ENCODE measurements at places on chromosomes 3 and 15. TPM values are rescaled to one million over a fixed set of nuclear protein-coding genes. Genes with fewer than 3 reads are reported as not detected.

DNA sequence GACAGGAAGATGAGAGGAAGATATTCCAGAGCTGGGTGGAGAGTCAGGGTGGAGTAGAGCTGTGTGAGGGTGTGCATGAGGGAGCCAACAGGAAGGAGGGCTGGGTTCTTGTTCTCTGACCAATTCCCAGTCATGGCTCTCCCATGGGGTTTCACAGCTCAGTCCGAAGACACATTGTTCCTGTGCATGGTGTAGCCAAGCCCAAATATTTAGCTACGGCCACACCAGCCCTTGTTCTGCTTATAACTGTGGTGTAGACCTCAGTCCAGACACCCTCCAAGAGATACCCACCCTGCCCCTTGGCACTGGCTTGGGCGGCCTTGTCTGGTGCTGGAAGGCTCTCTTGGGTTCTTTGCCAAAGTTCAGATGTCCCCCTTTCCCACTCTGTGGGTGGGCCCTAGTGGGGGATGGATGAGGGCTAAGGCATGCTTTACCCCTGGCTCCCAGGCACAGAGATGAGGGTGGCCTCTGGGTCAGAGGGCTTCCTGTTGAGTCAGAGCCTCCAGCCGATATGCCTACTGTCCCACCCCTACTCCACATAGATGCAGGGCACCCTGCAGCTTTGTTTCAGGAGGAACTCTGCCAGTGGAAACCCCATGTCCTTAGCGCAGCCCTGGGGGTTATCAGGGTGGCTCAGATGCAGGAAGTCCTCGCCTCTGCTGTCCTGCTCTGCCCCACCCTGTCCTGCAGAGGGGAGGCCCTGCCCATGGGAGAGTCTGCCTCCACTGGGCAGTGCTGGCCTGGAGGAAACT, 271.2 kb upstream of the CTDSPL start:
- DNase-seq, result no peak

GRCh38 chr3:53005854-53006513, 39.9 kb downstream of the SFMBT1 start:
- no peak for DNase-seq

GRCh38 chr3:34361921-34362320, 563.5 kb downstream of the PDCD6IP start:
- no peak for DNase-seq

GRCh38 chr3:10957976-10958749, 34.4 kb upstream of the SLC6A1 start:
- DNase-seq, result no peak

GRCh38 chr3:122392868-122393844, 9.2 kb downstream of the FAM162A start:
- DNase-seq, result peak; percentile 57

- no peak for DNase-seq
Measured at GRCh38 chr3:188510366-188510765, 356.4 kb downstream of the LPP start.

- no peak for DNase-seq
Measured at GRCh38 chr3:28150465-28151206, 90.8 kb upstream of the CMC1 start.

- DNase-seq, result no peak
Measured at GRCh38 chr15:25847051-25847450, 16.1 kb downstream of the ATP10A start.

DNA sequence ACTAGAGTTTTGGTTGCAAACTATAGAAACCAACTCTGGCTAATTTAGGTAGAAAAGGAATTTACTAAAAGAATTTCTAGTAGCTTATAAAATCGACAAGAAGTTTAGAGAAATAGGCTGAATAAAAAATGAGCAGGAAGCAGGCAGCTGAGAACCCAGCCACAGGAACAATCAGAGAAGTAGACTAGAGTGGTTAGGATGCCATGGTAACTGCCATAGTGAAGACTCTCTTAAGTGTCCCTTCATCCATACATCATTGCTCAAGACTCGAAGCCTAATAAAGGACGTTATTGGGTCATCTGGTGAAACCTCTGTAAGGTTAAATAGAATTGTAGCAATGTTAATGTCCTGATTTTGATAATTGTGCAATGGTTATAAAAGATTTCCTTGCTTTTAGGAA, 13.8 kb downstream of the AVEN start:
- DNase-seq, result no peak

DNA sequence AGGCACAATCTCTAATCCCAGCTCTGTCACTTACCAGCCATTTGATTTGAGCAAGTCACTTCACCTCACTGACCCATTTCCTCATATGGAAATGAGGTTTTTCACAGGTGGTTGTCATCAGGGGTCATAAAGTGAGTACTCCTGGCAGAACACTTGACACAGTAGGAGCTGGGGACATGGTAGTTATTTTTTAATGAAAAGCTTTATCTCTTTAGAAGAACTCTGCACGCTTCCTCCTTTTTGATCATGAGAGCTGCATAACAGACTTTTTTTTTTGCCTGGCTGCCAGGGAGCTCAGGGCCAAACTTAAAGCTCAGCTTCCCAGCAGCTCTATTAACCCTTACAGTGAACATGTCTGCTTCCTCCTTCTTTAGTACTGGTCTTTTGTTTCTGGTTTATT, 8.4 kb downstream of the VWA5B2 start:
- no peak for DNase-seq

- no peak for DNase-seq
Measured at GRCh38 chr3:160112996-160113395, 112.2 kb upstream of the C3orf80 start.

GRCh38 chr15:77840991-77841775, 208.5 kb upstream of the LINGO1 start:
- no peak for DNase-seq

DNA sequence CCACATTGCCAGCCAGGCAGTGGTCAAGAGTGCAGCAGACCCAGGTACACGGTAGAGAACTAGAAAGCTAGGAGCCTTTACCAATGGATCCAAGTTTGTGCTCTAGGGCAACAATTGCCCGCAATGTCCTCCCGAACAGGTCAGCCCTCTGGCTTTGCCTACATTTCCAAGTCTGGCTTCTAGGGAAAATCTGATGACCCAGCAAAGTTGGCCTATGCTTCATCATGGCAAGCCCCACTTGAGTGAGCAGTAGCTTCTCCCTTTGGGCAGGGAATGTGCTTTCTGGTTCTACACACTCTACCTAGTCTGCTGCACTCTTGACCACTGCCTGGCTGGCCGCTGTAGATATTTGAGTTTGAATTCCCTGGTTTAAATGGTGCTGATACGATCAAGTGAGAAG, 361.6 kb upstream of the NR2F2 start:
- DNase-seq, result no peak

GRCh38 chr3:21159543-21159906, 591.5 kb downstream of the ZNF385D start:
- no peak for DNase-seq

GRCh38 chr3:126441256-126441880, 34.3 kb downstream of the ZXDC start:
- DNase-seq, result no peak

GRCh38 chr3:46416125-46416810, 9.2 kb downstream of the CCRL2 start:
- no peak for DNase-seq

DNA sequence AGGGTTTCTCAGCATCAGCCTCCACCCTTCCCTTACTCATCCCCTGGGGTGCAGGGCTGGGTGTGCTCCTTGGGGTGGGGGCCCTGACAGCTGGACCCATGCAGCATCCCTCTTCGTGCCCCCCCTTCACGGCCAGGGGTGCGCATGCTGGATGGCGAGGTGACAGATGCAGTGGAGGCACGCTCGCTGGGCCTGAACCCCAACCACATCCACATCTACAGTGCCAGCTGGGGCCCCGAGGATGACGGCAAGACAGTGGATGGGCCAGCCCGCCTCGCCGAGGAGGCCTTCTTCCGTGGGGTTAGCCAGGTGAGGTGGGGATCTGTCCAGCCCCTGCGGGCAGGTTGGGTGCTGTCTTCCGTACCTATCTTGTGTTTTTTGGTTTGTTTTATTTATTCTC, 6.3 kb upstream of the FES start:
- no peak for DNase-seq

DNA sequence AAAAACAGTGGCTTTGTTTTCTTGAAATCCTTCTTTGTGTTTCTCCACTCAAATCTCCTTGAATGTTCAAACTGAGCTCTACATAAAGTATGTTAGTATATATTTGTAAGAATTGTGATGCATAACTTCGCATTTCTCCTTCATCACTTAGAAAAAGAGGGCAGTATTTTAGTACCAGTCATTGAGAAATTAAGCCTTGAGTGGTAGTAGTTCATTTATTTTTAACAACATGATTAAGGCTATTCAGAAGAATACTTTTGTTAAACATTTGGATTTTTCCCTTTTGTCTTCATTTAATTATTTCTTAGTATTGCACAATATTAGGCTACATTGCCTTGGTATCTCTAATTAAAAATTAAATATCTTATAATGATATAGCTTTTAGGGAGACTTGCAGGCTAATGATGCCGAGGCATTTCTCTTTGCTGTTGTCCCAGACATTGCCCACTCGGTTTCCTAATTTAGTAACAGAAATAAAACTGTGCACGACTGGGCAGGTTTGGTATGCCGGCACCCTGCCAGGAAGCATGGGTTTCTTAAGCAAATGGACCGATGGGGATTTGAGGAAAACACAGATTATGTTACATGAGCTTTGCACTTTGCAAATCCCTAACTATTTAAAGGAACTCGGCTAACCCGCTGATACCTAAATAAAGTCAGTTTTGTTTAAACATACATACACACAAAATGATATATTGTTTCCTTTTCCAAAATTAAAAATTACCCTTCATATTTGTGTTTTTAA, 54.7 kb downstream of the LRRC28 start:
- peak; percentile 58 for DNase-seq

DNA sequence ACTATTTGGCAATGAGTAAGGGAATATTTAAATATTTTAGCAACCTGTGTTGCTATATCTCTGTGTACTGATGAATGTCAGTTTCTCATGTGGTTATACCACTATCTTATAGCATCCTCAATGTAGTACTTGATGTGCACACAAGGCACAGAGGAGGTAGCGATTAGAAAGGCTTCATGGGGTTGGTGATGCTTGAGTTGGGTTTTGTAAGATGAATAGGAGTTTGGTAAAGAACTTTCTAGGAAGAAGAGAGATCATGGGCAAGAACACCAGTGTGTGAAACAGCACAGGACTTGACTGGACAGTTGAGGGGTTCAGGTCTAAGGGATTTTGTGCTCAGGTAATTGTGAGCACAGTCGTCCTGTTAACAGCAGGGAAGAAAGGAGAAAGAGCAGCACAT, 38.1 kb downstream of the LPP start:
- no peak for DNase-seq

GRCh38 chr3:36501616-36502015, 121.3 kb downstream of the STAC start:
- no peak for DNase-seq

GRCh38 chr15:98905963-98906711, 101.5 kb downstream of the PGPEP1L start:
- DNase-seq, result no peak

DNA sequence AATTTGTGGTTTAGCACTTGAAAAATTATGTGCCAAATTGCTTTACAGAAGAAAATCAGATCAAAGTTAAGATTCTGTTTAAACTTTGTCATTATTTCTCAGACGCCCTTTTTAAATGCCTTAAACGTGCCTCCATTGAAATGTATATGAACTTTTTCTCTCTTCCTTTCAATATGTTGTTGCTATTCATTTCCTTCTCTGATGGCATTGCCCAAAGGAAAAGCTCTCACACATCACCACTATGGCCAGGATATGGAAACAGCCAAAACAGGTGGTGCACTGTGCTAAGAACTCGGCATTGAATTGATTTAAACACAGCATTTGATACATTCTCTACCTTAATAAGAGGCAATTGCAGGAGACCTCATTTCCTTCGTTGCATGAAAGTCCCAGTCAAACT, 35.7 kb upstream of the NR2F2 start:
- no peak for DNase-seq

GRCh38 chr3:84789961-84790360, 168.8 kb upstream of the CADM2 start:
- no peak for DNase-seq

- no peak for DNase-seq
Measured at GRCh38 chr3:126944089-126944965, 38.6 kb upstream of the PLXNA1 start.

- no peak for DNase-seq
Measured at GRCh38 chr3:45868213-45868612, 18.1 kb upstream of the CCR9 start.

- no peak for DNase-seq
Measured at GRCh38 chr3:158571969-158572765, 1.2 kb downstream of the MLF1 start.

Gene GAP43
- total RNA-seq, result 5.0 TPM

Gene CHAC1
- total RNA-seq, result 2.4 TPM

Gene CCR9
- total RNA-seq, result not detected

Gene CRYBG3
- 9.4 TPM for total RNA-seq

Gene TCF12
- 130 TPM for total RNA-seq

Gene CFAP100
- total RNA-seq, result 0.12 TPM

Gene GP9
- not detected for total RNA-seq

Gene LMAN1L
- not detected for total RNA-seq

All from neural progenitor cell (in vitro differentiated cells).